Thoracic aorta endothelial cell (primary cell): ENCODE measurements at places on chromosomes 13 and 19. TPM values are rescaled to one million over a fixed set of nuclear protein-coding genes. Genes with fewer than 3 reads are reported as not detected.

Gene GNA15
- total RNA-seq: 0.07 and 0.13 TPM in 2 replicates

Gene TEX101
- not detected in 2 replicates for total RNA-seq

Gene CYP2B6
- total RNA-seq: not detected in 2 replicates

Gene LAIR1
- not detected in 2 replicates for total RNA-seq

Gene VSTM2B
- total RNA-seq: not detected in 2 replicates

Gene PABPC3
- 0.22 and 0.27 TPM in 2 replicates for total RNA-seq

Gene SERPINE3
- 0.07 TPM in 1 of 2 replicates, not detected in the other for total RNA-seq

Gene LILRA5
- total RNA-seq: not detected in 2 replicates

Gene RFPL4A
- total RNA-seq: not detected in 2 replicates

Gene NLRP12
- 0.13 and 0.93 TPM in 2 replicates for total RNA-seq
